Fibroblast of lung (primary cell): ENCODE measurements at places on chromosomes 6 and 20.
A peak's percentile ranks its signal among the peaks of the same experiment; 100 is the strongest.

DNA sequence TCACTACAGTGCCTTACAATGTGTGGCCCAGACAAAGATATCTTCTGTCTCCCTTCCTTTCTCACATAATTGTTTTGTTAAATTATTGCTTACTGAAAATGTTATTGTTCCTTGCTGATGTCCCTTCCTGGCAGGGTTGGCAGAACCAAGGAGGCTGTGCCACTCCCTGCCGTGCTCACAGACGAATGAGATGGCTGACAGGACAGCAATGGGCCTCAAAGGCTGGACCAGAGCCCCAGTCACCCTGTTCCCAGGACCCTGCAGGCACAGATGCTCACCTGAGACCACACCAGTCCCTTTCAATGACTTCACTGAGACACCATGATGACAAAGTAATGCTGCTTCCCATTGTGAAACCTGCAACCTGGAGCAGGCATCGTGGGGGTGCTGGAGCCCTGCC is 375.1 kb downstream of the HACE1 start:
- no peak for DNase-seq

DNA sequence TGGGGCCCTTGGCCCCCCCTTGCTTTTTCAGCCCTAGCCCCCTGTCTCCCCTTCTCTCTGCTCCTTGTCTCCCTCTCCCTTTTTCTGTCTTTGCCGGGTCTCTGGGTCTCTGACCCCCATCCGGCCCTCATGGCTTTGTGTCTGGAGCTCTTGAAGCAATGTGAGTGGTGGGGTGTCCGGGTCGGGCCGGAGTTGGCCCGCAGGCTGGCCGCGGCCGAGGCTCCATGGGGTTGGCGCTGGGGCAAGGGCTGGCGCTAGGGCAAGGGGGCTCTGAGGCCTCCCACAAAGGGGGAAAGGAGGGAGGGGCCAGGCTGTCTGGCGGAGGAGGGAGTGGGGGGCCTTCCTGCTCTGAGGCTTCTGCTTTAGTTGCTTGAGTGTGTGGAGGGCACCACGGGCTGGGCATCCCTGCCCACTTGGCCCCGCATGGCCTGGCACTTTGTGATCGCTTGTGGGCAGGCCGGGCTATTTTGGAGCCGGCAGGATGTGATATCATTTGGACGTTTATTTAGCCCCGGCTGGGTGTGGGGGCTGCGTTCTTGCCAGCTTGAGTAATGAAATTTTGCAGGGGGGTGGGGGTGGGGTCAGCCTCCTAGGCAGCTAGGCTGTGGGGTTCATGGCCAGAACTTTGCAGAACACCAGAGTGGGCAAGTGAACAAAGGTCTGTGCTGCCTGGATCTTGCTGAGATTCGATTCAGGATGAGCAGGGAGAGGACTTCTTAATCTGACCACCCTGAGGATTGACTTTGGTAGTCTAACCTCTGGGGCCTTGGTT is 78.7 kb upstream of the MYL9 start:
- peak; percentile 55 for DNase-seq

GRCh38 chr6:80442366-80442765 is 335.9 kb downstream of the BCKDHB start:
- no peak for DNase-seq

DNA sequence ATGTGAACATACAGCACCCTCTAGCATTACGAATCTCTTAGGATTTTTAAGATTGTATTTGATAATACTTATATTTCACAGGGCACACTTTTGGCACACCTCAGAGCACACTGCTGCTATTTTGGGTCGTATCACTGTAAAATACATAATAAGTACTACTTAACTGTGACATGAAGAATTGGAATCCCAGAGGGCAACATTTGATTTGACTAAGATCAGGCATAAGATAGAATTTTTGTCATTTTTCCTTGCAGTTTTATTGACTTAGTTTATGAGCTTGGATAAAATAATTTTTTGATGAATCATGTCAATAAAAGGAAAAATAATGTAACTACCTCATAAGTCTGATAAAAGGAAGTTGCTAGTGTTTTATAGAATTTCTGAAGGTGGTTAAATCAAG is 22.4 kb downstream of the MRS2 start:
- no peak for DNase-seq

DNA sequence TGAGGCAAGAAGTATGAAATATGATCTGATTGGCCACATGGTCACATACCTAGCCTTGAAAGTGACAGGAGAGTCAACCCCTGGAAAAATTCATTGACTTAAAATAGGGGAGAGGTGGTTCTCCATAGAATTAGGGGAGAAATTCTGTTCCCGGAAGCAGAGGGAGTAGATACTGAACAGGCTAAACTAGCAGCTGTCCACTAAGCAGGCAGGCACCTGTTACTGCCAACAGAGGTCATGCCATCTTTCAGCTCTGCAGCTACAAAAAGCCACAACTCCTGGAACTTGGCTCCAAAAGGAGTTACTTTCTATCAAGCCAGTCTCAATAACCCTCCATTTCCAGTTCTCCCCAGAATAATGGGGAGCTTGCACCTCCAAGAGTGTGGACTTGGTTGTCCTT is 352.5 kb downstream of the MAFB start:
- no peak for DNase-seq

DNA sequence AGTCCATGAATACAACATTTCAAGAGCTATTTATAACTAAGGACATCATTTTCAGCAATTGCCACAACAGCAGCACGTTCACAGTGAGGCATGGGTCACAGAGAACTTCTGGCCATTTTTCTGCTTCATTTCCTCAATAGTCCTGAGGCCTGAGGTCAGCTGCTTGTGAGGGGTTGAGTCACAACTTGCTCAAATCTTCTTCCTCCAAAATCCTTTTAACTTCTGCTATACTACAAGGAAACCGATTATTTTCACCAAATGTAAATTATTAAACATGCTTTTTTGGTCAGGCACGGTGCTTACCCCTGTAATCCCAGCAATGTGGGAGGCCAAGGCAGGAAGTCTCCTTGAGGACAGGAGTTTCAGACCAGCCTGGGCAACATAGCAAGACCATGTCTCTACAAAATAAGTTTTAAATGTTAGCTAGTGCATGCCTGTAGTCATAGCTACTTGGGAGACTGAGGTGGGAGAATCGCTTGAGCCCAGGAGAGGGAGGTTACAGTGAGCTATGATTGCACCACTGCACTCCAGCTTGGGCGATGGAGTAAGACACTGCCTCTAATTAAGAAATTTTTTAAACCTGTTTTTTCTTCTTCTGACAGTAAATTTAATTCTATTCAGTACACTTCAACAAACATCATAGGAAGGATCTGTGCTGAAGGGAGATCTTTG is 11.1 kb upstream of the SLC16A10 start:
- peak; percentile 22 for DNase-seq
